Endodermal cell (in vitro differentiated cells): ENCODE measurements at places on chromosomes 11 and 22.
A peak's percentile ranks its signal among the peaks of the same experiment; 100 is the strongest.

- H3K27me3 ChIP-seq: no peaks in the 10 kb centered on the region
- peak overlapping the region; percentile 10 for H3K27ac ChIP-seq
- no peak for DNase-seq
- no peaks in the 10 kb centered on the region for H3K36me3 ChIP-seq
- H3K4me3 ChIP-seq: no peak overlapping the region
Measured at GRCh38 chr11:12642040-12642439, 32.2 kb upstream of the TEAD1 start.

- no peaks in the 10 kb centered on the region for H3K4me1 ChIP-seq
- H3K27me3 ChIP-seq: peaks cover 29% of the 10 kb centered on the region
- no peak for DNase-seq
- H3K36me3 ChIP-seq: no peaks in the 10 kb centered on the region
Measured at GRCh38 chr22:27088026-27088425, 430.6 kb downstream of the MIAT start.

DNA sequence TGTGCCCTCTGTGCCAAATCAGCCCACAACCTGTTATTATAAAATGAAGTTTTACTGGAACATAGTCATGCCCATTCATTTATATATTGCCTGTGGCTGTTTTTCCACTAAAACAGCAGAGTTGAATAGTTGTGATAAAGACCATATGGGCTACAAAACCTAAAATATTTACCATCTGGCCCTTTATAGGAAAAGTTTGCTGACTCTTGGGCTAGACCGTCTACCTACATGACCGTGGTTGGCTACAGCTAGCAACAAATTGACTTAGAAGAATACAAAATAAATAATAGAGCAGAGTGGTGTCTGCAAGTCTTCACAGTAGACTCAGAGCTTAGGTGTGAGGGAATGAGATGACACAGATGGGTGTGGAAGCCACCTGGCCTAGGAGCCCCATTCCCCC lies 11.2 kb upstream of the IL18BP start:
- no peak overlapping the region for H3K27ac ChIP-seq
- DNase-seq: no peak
- H3K36me3 ChIP-seq: peaks cover 47% of the 10 kb centered on the region
- H3K27me3 ChIP-seq: no peaks in the 10 kb centered on the region
- H3K4me3 ChIP-seq: no peak overlapping the region
- no peaks in the 10 kb centered on the region for H3K4me1 ChIP-seq

DNA sequence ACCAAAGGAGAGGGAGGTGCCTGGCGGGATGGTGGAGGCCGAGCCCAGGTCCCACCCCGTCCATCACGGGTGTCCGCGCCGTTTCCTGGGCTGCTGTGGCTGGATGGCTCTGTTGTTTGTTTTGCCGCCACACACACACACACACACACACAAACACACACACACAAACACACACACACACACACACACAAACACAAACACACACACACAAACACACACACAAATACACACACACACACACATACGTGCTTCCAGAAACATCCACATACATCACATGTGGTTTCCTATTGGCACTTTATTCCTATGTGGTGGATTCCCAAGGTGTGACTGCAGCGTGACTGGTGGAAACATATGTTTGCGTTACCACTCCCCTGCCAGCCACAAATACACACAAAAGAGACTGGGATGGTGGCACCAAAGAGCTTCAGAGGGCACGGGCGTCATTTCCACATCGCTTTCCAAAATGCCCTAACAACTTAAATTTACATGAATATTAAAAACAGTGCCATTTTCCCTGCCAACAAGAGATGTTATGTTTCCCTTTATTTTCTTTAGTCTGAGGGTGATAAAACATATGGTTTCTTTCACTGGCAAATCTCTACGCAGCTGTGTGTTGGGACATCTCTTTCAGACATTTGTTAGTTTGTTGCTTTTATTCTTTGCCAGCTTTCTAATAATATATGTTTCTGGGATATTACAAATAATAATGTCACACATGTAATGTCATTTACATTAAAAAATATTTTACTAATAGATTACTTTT lies 356.8 kb downstream of the BRD1 start:
- no peak overlapping the region for H3K27ac ChIP-seq
- no peak overlapping the region for H3K4me3 ChIP-seq
- H3K4me1 ChIP-seq: no peaks in the 10 kb centered on the region
- no peaks in the 10 kb centered on the region for H3K36me3 ChIP-seq

DNA sequence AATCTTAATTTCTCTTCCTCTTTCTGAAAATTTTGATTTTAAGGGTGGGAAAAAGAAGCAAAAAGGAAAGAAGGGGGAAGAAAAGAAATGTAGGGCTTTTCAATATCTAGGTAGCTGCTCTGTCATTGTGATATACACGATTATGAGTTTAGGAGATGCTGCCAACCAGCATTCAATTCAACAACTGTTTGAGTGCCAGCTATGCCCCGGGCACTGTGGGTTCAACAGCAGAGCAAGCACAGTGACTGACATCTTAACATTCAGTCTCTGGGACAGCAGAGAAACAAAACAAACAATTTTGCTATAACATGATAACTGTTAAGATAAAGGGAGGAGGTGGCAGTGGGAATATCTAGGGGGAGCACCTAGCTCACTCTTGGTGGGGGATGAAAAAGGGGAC lies 91.6 kb downstream of the DBX1 start:
- no peaks in the 10 kb centered on the region for H3K36me3 ChIP-seq
- H3K27ac ChIP-seq: no peak overlapping the region

- no peaks in the 10 kb centered on the region for H3K27me3 ChIP-seq
- no peak overlapping the region for H3K4me3 ChIP-seq
Measured at GRCh38 chr11:35087648-35088047, 51.3 kb upstream of the CD44 start.

DNA sequence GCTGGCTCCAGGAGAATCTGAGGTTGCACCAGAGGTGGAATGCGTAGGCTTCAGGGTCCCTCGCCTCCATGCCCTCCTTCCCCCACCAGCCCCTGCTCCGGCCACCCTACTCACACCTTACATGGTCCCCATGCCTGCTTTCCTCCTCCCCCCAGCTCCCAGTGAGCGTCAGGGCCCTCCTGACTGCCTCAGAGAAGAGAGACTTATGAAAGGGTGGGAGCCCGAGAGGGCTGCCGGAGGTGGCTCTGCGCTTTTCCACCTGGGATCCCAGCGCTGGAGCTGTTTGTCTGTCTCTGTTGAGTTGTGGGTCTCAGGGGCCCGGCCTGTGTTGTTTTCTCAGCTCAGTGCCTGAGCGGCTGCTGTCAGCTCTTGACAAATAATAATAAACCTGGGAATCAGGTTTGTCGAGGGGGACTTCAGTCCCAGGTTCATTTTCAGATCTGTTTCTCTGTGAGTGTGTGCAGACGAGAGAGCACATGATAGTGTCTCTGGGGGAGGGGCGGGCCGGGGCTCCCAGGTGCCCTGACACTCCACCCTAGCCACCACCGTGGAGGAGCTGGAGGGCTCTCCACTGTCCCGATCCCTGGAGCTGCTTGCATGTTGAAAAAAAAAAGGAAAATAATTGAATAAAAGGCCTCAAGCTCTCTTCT lies 153.7 kb downstream of the FEZ1 start:
- peaks cover 6% of the 10 kb centered on the region for H3K27me3 ChIP-seq
- H3K4me1 ChIP-seq: no peaks in the 10 kb centered on the region
- H3K4me3 ChIP-seq: no peak overlapping the region
- no peak overlapping the region for H3K27ac ChIP-seq
- DNase-seq: no peak
- no peaks in the 10 kb centered on the region for H3K36me3 ChIP-seq

DNA sequence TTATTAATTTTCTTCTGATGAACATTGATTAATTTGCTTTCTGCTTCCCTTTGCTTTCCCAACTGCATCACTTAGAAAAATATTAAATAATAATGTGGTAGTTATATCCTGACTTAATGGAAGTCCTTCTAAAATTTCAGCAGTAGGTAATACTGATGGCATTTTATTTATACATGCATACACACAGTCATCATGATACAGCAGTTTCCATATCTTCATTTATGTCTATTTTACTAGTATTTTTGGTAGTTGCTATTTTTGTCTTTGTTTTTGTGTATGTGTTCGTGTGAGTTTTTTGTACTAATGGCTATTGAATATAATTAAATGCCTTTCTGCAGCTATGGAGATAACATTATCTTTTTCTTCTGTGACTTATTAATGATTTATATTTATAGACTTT lies 484.7 kb upstream of the CNTN5 start:
- peaks cover 9% of the 10 kb centered on the region for H3K4me1 ChIP-seq
- DNase-seq: no peak
- H3K4me3 ChIP-seq: no peak overlapping the region

DNA sequence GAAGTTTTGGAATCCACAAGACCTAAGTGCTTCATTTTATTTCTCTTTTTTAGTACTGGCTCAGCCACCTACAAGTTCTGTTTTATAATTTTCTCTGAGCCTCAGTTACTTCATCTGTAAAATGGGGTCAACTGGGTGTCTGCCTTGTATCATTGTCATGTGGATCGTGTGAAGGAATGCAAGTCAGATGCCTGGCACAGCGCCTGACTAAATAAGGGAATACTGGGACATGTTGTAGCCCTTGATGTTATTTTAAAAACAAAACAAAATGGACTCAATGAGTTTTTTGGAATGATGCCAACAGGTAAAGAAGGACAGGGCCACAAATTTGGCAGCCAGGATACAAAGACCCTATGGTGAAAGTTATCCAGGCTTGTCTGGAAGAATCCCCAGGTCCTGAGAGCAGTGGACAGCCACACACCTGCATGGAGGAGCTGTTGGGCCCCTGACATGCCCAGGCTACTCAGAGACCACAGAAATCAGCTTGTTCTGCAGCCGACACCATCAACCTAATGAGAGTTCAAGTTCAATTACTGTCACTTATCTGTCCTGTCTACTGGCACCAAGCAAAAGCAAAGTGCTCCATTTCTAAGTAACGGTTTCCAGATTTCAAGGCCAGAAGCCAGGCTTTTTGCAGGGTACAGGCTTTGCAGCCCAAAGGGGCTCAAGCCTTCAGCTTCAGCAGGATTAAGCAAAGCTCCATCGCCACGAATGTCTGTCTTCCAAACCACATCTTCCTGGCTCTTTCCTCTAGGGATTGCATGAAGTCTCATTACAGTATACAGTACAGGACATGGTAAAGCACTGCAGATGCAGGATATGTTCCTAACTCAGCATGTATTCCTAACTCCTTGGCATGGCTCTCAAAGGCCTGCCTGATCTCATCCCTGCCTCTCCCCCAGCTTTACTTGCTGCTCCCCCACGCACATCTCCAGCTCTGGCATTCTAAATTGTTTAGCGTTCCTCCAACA lies 18.4 kb downstream of the DKK3 start:
- H3K27me3 ChIP-seq: no peaks in the 10 kb centered on the region
- DNase-seq: peak; percentile 41
- H3K27ac ChIP-seq: no peak overlapping the region
- H3K4me3 ChIP-seq: no peak overlapping the region

- no peak for DNase-seq
- H3K4me1 ChIP-seq: no peaks in the 10 kb centered on the region
- no peaks in the 10 kb centered on the region for H3K27me3 ChIP-seq
- no peaks in the 10 kb centered on the region for H3K36me3 ChIP-seq
- no peak overlapping the region for H3K27ac ChIP-seq
- H3K4me3 ChIP-seq: no peak overlapping the region
Measured at GRCh38 chr22:48640890-48641841, 1186.5 kb downstream of the BRD1 start.

GRCh38 chr11:96337541-96338431 lies 5.2 kb downstream of the MAML2 start:
- no peaks in the 10 kb centered on the region for H3K27me3 ChIP-seq
- H3K4me3 ChIP-seq: peak overlapping the region; percentile 100
- DNase-seq: no peak
- peaks cover 3% of the 10 kb centered on the region for H3K4me1 ChIP-seq
- H3K27ac ChIP-seq: no peak overlapping the region

DNA sequence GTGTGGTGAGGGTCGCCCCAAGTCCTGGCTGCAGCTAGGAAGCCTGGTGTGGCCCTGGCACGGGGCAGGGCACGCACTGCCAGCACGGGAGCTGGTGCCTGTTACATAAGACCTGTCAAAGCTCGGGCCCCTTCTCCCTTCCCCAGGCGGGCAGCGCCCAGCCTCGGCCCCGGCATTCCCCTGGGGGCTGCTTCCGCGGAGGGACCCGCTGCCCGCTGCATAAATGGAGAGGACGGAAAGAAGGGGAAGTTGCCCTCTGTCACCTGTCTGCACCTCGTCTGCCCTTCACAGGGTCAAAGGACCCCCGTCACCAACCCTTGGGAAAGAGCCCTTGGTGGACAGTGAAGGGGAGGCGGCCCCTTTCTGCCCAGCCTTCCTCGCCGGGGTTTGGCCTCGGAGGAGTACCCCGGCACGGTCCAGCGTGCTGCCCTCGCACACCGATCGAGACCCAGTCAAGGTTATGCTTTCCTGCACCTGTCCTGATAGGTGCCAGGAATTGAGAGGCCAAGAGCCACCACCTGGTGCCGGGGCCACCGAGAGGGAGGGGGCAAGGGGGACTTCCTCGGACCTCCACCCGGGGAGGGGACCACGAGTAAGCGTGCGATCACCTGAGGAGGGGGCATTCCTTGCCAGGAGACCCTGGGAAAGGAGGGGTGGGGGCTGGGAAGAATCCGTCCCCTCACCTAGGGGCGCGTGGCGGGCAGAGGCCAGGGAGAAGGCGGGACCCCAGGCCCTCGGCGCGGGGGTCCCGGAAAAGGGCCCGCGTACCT lies 16.8 kb upstream of the MFRP start:
- peaks cover 30% of the 10 kb centered on the region for H3K4me1 ChIP-seq
- peaks cover 38% of the 10 kb centered on the region for H3K36me3 ChIP-seq
- peaks cover 14% of the 10 kb centered on the region for H3K27me3 ChIP-seq
- H3K4me3 ChIP-seq: peak overlapping the region; percentile 75
- peak; percentile 66 for DNase-seq

DNA sequence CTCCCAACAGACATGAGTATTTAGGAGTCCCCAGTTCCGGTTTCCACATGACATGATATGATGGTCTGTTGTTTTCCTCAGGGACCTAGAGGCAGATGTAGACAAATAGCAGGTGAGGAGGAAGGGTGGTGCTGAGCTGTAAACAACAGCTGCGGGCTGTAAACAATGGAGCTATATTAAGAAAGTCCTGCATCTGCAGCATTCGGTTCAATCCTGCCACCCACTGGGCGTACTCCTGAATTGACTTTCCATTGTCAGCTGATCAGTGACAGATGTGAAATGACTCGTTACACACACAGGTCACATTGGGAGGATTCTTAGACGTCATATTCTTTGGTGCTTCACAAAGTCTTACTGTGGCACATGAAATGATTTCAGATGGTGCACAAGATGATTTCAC lies 26.8 kb upstream of the RAG1 start:
- H3K4me1 ChIP-seq: peaks cover 4% of the 10 kb centered on the region
- peak; percentile 79 for DNase-seq
- H3K27me3 ChIP-seq: no peaks in the 10 kb centered on the region
